ENCODE measurements at places on chromosomes 4 and X.

DNA sequence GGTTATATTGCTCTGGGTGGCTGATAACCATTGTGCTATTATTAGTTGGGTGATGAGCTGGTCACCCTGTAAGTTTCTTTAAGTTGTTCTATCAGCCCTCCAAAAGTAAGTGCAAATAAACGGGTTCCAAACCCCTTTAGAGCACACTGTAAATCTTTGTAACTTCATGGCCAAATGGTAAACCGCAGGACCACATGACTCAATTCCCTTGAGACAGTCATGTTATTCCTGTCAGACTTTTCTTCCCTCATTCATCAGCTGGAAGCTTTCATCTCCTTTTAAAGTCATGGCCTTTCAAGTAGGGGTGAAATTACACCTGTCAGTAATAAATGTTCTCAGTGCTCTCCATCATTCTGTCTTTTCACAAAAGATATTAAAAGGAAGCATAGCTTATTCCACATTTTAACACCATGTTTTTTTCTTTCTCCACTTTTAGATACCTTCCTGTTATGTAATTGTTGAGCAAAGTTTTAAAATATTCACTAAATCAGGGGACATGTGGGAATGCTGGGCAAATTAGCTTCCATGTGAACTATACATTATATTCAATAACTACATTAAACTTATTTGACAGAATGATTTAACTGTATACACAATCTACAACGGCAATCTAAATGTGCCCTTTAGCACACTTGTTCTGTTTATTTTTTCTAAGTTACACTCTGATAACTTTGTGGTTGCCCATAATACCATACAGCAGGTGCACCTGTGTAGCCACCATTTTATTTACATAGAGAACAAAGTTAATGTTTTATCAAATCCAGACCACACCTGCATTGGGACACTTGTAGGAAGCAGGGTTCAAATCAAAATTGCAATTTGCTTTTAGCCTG, 275.5 kb downstream of the CFAP299 start:
- no peak for DNase-seq

- DNase-seq = no peak
Measured at GRCh38 chr4:25656031-25656430, 380 bp downstream of the SLC34A2 start.

DNA sequence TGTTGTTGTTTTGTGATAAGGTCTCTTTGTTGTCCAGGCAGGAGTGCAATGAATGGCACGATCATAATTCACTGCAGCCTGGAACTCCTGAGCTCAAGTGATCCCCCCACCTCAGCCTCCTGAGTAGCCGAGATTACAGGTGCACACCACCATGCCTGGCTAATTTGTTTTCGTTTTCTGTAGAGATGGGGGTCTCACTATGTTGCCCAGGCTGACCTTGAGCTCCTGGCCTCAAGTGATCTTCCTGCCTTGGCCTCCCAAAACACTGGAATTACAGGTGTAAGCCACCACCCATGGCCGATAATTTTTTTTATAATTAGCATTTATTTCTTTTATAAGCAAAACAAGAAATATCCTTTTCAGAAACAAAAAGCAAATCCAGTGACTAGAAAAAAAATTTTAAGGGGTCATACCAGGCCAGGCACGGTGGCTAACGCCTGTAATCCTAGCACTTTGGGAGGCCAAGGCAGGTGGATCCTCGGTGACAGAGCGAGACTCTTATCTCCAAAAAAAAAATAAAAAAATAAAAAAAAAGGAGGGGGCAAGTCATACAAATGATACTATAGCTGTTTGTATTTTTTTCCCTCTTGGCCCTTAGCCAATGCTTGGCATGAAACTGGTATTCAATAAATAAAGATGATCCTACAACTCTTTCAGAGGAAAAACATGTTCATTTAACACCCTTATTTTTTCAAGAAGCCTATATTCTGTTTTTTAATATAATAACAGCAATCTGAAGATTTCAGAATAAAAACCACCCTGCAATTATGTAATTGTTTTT, 3.4 kb downstream of the PLAC8 start:
- DNase-seq = no peak

DNA sequence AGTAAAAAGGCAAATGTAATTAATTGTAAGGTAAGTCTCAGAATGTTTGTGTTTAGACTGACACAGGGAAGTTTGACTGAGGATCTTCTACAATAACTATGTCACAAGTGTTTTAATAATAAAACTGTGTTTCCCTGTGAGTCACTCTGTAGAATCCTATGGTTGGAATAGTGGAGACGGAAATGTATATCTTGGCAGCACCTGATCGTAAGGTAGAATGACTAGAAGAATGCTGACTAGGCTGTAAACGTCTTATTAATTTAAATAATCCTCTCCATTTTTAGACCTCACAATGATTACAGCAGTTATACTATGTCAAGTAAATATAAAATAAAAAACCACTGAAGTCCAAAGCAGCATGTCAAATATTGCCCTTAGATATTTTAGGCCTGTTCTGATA, 266.0 kb downstream of the CCSER1 start:
- no peak for DNase-seq

GRCh38 chr4:175109933-175110332, 191.8 kb downstream of the ADAM29 start:
- no peak for DNase-seq

- DNase-seq = peak; percentile 46
Measured at GRCh38 chr4:183182873-183183725, 84.0 kb downstream of the WWC2 start.
